Hematopoietic multipotent progenitor cell treated with erythropoietin and hydrocortisone succinate and interleukin-3 and kit ligand, for 6 days (in vitro differentiated cells): ENCODE measurements at places on chromosomes 1 and 21.
A peak's percentile ranks its signal among the peaks of the same experiment; 100 is the strongest.

- DNase-seq = peak; percentile 54
Measured at GRCh38 chr1:65904681-65905083, 112.0 kb downstream of the PDE4B start.

DNA sequence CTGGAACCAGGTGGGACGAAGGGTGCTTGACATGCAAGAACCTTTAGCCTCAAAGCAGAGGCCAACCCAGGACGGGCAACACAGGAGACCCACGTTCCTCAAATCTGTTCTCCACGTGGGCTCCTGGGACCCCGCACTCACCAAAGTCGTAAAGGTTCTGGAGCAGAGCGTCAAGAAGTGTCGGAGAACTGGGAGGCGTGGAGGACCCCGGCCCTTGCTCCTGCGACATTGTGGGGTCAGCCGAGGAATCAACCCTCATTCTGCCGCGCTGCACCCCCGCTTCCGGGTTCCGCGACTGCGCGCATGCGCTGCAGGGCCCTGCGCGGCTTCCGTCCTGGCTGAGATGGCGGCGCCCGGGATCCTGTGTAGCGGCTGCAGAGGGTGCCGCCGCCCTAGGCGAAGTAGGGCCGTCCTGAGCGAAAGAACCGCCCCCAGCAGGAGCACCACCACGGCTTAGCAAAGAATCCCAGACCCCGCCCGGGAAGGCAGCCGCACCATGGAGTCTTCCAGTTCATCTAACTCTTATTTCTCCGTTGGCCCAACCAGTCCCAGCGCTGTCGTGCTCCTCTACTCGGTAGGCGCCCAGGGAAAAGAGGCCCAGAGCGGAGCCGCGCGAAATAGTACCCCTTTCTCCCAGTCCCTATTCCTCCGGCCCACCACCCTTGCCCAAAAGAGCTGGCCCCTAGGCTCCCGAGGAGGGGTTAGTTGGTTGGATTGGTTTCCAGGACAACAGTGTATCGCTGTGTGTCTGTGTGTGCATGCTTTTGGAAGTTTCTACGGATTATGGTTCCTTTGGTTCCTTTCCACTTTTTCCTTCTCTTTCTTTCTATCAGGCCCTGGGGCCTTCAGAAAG, at the start of gene GNPAT:
GNPAT (plus strand) TSS at position 330 of the 853 bp plus-strand sequence; CDS start at position 497, 167 bp downstream.
- peak; percentile 94 for DNase-seq

DNA sequence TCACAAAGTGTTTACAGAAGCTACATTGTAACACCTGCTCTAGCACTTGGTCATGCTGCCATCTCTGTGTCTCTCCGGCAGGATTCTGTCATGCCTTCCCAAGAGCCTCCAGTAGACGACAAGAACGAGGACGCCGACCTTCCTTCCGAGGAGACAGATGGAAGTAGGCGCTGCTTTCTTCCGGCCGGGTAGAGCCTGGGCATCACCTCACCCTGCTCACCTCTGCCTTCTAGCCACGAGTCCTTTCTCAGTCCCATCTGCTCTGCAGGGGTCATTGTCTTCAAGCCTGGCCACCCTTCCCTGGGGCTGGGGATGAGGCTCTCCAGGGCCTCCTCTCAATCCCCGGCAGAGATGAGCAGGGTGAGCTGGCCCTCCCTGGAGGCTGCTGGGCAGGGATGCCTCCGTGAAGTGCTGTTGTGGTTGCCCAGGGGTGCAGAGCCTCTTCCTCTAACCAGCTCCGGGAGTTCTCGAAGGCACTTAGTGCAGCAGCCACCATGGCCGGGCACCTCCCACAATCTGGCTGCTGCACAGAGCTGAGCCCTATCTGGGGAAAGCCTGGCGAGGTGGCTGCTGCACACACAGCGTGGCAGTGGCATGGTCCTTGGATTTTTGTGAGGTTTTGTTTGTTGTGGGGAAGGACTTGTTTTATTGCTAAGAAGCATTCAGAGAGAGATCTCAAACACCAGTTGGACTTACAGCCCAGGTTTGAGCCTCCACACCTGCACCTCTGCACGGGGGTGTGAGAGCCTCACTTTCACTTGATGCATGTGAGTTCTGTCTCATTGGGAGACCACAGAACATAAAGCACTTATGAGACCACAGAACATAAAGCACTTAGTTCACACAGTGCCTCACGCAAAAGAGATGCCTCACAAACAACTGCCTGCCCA, 48.4 kb downstream of the FAAP20 start:
- no peak for DNase-seq

DNA sequence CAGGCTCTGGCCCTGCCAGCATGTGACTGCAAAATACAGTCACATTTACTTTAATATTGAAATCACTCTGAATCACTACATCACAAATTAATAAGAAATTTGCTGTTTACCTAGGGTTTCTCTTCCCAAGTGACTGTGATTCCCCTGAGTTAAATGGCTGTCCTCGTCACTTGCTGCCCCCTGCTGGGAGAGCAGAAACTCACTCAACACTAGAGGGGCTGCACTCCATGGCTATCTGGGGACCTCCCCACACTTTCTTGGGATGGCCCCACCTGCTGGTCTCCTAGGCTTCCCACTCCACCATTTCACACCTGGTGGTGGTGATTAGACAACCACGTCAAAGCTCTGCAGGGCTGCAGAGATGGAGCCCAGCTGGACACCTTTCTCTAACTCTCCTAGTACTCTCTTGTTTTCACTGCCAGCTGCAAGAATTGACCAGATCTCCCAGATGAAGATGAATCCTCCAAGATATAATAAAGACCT, 63.4 kb downstream of the CD2 start:
- peak; percentile 80 for DNase-seq

DNA sequence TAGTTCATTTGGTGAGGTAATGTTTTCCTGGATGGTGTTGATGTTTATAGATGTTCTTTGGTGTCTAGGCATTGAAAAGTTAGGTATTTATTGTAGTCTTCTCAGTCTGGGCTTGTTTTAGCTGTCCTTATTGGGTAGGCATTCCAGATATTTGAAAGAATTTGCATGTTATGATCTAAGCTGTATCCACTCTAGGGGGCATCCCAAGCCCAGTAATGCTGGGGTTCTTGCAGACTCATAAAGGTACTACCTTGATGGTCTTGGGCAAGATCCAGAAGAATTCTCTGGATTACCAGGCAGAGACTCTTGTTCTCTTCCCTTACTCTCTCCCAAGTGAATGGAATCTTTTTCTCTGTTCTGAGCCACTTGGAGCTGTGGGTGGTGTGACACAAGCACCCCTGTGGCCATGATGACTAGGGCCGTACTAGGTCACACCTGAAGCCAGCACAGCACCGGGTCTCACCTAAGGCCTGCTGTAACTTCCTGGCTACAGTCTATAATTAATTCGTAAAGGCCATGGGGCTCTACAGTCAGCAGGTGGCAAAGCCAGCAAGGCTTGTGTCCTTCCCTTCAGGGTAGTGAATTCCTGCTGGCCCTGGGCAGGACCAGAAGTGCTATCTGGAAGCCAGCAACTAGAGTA, 74.8 kb upstream of the PDE4B start:
- DNase-seq = peak; percentile 7

GRCh38 chr21:36858320-36858957, 108.0 kb downstream of the HLCS start:
- no peak for DNase-seq

- no peak for DNase-seq
Measured at GRCh38 chr1:232722626-232723025, 82.6 kb upstream of the MAP10 start.

DNA sequence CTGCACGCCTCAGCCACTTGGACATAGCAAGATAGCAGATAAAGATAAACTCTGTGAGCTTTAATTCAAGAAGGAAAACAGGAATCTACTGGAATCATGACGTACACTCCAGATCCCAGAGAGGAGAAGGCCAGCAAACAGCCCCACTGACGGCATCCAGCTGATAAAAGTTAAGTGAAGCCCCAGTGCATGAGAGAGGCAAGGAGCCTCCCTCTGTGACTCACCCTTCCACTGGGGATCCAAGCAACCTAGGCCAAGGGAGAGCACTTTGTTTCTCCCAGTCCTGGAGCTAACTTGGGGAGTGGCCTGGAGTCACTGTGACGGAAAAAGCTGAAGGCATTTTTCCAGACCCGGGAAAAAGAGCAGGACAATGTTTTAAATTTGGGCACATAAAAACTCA, 270.0 kb downstream of the AKT3 start:
- no peak for DNase-seq

- peak; percentile 33 for DNase-seq
Measured at GRCh38 chr1:100441651-100442050, 89.3 kb downstream of the CDC14A start.

GRCh38 chr1:244192325-244192724, 141.2 kb downstream of the ZBTB18 start:
- DNase-seq = no peak

- no peak for DNase-seq
Measured at GRCh38 chr1:217078078-217078690, 355.0 kb upstream of the ESRRG start.

- peak; percentile 68 for DNase-seq
Measured at GRCh38 chr1:67148516-67149178, 13.9 kb upstream of the C1orf141 start.

DNA sequence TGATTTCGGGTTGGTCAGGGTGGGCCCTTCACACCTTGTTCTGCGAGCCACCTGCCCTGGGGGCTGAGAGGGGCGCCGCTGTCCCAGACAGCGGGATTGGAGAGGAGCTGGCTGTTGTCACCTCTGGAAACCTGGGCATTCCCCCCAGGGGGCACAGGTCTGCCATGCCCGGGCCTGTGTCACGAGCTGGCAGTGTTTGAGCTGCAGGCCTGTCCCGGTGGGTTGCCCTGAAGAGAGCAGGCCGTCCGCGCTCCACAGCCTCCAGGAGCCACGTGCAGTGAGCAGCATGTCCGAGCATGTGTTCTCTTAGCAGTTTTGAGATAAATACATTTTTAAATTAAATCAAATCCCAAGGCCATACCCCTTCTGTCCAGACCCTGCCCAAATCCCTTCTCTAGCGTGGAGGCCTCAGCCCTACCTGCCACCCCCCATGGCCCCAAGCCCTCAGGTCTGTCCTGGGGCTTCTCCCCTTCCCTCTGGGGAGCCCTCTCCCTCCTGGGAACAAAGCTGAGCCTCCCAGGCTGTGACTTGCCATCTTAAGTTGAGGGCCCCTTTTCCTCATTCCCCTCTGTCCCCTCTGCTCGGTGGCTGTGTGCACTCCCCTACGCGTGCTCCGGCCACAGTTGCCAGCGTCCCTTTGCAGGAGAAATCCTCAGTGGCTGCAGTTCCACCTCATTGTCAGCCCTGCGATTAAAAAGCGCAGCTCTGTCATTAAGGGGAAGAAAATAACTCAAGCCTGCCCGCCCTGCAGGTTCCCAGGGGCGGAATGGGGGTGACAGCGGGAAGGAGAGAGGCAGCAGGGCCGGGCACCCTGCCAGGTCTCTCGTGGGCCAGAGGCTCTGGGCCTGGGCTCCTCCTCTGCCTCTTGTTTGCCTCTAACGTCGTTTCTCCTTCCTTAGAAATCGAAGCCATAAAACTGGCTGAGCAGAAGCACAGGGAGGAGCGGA, 26.6 kb downstream of the SLX9 start:
- DNase-seq = peak; percentile 89

DNA sequence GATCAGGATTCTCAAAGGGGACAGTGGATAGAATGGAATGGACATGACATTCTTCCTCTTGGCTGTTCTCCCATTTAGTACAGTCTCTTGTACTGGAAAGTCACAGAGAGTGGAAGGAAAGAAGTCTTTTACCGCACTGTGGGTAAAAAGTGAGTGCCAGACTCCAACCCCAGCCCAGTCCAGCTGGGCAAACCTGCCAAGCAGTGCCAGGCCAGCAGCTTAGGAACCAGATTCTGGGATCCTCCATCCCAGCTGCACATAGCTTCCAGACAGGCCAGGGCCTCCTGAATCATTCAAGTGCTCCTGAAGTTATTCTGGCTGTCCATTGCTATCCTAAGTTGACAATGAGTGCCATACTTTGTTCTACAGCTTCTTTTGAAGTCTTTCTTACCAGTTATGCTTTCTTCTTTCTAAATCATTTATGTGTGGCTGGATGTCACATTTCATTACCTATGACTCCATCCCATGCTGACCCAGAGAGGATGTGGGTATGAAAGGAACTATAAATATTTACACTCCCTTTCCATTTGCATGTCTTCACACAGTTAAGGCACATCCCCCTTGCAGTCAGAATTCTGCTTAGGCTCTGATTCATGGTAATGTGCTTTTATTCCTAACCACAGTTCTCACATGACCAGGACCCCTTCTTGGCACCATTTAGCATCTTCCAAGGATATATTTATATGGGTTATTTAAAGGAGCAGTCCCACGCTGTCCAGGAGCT, 88.9 kb downstream of the AK5 start:
- DNase-seq = no peak

GRCh38 chr1:21284206-21285054, 5.8 kb downstream of the ECE1 start:
- DNase-seq = no peak

DNA sequence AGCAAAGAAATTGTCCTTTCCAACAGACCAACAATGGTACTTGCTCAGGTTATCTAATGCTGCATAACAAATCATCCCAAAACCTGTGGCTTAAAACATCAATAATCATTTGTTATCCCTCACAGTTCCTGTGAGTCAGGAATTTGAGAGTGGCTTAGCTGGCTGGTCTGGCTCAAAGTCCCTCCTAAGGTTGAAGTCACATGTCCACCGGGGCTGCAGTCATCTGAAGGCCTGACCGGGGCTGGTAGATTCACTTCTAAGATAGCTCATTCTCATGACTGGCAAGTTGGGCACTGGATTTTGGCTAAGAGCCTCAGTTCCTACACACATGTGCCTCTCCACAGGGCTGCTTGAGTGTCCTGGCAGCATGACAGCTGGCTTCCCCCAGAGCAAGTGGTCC, 16.9 kb downstream of the ERI3 start:
- DNase-seq = no peak

DNA sequence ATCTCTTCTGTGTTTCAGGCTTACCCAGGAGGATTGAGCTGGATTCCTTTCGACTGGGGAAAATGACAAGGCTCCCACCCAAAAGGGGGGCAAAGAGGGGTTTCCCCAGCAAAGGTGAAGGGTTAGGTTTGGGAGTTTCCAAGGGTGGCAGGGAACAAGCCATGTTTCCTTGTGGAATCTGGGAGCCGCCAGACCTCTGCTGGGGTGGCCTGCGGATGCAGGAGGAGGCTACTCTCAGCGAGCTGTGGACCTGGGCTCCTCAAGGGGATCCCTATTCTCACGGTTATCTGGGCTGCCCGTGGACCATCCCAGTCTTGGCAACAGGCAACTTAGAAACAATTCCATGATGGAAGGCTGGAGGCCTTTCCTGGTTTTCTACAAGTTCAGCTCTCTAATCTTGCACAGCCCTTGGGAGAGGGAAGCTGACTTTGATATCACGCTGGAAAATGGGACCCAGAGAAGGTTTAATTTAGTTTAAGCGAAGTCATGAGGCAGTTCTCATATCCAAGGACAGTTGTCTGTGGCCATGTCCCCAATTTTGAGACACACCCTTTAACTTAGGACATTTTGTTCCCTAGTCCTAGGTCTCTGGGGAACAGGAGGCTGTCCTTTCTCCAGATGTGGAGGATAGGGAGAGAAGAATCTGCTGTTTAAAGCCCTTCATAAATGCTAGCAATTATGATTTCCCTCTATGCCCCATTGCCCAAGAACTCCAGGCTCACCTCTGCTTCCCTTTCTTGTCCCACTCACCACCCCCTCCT, 24.7 kb upstream of the STUM start:
- DNase-seq = no peak

DNA sequence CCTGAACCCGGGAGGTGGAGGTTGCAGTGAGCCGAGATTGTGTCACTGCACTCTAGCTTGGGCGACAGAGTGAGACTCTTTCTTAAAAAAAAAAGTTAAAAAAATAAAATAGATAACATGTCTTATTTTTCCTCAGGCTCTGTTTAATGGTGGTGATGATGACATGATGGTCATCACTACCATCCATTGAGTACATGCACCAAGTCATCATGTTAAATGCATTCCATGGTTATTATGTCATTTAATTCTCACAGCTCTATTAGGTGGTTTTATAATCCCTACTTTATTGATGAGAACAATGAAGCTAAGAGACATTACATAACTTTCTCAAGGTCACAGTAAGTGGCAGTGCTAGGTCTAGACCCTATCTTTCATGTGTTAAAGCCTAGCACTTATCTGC, 34.4 kb upstream of the MAB21L3 start:
- no peak for DNase-seq
